Gastrocnemius medialis (tissue), 4 donors: ENCODE measurements at places on chromosomes 4 and X.

DNA sequence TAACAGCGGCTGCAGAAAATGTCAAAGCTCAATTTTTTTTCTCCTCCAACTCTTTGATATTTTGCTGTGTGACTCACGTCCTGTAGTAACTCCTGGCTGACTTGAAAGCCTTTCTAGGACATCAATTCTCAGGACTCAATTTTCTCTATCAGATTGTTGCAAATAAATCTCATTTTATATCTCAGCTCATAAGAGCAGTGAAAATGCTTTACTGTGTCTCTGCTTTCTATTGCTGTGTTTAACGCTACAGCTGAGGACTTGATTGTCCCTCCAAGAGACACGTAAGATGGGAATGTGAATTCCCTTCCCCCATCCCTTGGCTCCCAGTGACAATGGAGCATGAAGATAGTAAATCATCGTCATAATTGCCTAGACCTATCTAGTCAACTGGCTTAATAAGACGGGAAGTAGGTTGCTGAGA lies 20.5 kb upstream of the CBR4 start:
- DNase-seq: no peak

- DNase-seq: no peak
Measured at GRCh38 chrX:136867518-136867917, 13.0 kb downstream of the RBMX start.

DNA sequence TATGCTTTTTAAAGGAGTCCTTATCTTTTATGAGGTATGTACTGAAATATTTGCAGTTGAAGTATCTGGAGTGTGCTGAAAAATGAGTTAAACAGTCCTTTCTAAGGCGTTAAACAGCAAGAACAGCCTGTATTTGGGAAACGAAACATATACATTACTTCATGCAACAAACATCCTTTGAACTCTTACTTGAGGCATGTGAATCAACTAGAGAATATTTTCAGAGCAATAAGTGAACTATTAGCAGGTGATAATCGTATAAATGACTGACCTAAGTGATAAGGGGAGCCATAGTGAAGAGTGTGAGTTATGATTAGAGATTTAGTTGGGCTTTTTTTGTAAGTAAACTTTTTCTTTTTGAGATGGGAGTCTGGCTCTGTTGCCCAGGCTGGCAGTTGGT lies 45.9 kb upstream of the RHOH start:
- DNase-seq: no peak

DNA sequence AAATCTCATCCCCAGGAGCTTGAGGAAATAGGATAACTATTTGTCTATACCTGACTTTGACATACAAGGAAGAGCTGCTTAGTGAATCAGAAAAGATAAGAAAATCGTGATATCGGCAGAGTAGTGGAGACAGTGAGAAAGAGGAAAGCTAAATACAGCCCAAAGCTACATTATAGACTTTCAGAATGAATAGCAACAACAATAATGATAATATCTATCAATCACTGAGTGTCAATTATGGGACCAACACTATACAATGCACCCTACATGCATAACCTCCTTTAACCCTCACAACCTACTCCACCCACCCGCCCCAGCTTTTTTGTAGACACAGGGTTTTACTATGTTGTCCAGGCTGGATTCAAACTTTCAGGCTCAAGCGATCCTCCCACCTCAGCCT lies 205.1 kb downstream of the PPP3CA start:
- DNase-seq: no peak

GRCh38 chr4:131348263-131348662 lies 1800.8 kb upstream of the PCDH10 start:
- DNase-seq: no peak

DNA sequence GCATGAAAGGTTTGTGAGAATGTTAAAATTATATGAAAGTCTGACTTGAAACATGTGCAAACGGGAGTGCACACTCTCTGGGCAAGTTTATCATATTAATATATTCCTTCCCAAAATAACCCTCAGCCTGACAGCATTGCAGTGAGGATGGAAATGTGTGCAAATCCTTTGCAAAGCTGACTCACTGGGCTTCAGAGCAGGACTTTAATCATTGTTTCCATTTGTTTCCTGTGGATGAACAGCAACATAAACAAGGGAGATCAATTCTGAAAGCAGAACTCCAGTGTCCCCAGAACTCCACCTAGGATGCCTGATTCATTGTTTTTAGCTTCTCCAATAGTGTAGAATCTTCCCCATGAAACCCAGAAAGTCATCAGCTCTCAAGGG lies 32.9 kb downstream of the SLC2A9 start:
- no peak for DNase-seq
